Stimulated activated CD4-positive, alpha-beta T cell treated with anti-CD3 and anti-CD28 coated beads, Interleukin-1b, Interleukin-23, amount 100 ng/mL, for 4 hours (primary cell): ENCODE measurements at places on chromosomes 5 and 9.

GRCh38 chr9:6829027-6829426 lies 71.3 kb downstream of the KDM4C start:
- no peak for DNase-seq

DNA sequence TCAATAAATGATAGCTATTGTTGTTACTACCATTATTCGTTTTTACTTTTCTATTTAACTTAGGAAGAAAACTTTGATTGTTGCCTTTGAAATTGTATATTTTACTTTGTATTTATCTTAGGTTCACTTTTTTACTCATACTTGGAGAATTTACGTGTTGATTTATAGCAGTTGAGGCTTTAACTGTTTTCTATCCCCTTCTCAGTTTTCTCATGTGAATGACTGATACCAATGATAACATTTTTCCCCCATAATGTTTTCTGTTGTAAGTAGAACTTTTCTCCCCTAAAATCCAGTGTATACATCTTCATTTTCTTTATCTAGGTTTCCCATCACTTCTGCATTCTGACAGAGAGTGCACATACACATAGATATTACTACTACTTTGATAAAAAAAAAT lies 54.4 kb downstream of the FSD1L start:
- DNase-seq, result no peak

DNA sequence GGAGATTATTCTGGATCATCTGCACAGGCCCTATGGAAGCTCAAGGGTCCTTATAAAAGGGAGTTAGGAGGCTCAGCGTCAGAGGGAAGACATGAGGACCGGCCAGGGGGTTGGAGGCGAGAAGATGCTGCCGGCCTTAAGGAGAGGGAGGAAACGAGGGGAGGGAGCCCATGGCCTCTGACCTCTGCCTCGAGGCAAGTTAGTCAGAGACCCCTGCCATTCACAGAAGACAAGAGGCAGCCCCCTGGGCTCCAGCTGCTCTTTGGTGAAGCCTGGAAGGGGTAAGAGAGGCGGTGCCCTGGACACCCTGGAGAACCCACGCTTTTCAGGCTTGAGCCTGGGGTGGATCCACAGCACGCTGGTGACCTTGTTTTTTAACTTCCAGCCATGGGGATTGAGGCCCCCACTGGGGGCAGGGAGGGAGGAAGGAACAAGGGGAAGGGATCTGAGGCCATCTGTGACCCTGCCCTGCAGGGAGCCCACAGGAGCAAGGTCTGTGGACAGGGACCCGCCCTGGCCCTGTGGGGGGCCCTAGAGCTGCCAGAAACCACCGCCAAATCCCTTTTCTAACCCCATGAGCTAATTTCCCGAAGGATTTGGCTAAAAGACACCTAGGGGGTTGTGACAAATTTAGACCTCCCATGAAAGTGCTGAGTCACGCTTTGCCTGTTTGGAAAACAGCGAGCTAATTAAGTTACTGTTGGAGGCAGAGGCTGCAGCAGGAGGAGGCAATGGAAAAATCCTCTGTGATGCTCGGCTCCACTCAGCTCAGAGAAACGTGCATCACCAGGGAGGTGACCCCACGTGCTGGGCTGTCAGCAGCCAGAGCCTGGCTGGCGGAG lies 49.7 kb downstream of the OLFM1 start:
- no peak for DNase-seq

DNA sequence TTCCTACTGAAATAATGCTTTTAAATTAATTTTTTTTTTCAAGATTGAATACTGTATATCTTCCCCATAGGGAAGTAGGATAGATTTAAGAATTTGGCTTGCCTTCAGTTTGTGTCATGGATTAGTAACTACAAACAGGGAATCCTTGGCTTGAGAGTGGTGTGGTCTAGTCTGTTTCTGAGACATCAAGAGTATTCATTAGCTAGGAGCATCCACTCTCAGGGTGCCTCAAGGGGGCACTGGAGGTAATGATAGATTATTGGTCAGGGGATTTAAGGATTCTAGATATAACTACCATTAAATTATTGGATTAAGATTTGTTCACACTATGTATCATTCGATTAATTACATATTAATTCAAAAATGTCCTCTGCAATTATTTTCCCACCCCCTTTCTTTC lies 91.8 kb upstream of the TXNDC8 start:
- DNase-seq, result no peak

- DNase-seq, result no peak
These were observed 28.1 kb upstream of the ADAMTS2 start for GRCh38 chr5:179373101-179373934.
